ENCODE measurements at places on chromosomes 16 and 17. TPM values are rescaled to one million over a fixed set of nuclear protein-coding genes. Genes with fewer than 3 reads are reported as not detected.
A peak's percentile ranks its signal among the peaks of the same experiment; 100 is the strongest.

DNA sequence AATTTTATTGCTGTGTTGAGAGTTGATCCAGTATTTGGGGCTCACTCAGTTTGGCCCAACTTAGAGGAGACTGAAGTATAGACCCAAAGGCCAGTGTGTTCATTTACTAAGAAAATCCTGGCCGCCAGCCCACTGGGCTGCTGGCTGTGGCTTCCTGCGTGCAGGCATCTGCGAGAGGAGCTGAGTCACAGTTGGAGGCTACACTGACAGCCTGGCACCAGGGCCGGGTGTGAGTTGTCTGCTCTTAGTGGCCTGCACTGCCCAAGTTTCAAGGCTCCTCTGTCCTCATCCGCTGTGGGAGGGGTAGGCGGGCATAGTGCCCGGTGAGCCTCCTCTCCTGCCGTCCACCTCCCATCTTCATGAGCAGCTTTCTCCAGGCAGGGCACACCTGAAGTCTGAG is 54.2 kb downstream of the PLD6 start:
- peaks cover 40% of the 10 kb centered on the region for H3K4me1 ChIP-seq
- peak; percentile 57 for DNase-seq
- no peak overlapping the region for H3K4me3 ChIP-seq

CCDC78 gene
- 2.5 TPM for total RNA-seq

DNA sequence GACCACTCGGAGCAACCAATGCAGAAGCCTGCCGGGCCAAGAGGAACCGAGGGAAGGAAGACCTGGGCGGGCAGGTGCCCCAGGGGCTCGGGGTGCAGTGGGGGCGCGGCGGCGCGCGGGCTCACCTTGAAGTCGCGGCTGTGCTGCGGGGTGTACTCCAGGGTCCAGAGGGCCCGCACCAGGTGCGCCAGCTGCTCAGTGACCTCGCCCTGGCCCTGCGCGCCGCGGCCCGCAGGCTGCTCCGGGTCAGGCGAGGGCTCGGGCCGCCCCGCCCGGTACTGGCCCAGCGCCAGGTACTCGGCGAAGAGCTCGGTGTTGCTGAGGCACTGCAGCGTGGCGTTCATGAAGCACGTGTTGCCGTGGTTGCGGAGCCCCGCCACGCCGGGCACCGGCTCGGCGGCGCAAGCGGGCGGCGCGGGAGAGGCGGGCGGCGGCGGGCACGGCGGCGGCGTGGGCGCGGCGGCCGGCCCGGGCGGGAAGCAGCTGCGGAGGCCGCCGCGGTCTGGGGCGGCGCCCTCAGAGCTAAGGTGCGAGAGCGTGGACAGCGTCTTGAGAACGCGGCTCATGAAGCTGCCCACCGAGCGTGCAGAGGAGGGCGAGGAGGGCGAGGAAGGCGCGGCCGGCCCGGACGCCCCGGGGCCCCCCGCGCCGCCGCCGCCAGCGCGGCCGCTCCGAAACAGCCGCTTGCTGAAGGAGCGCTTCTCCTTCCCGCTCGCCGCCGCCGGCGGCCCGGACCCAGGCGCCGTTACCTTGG is 562 bp downstream of the USP31 start:
- peak; percentile 51 for DNase-seq
- H3K4me3 ChIP-seq, result peak overlapping the region; percentile 81
- H3K36me3 ChIP-seq, result peaks cover 3% of the 10 kb centered on the region
- peaks cover 29% of the 10 kb centered on the region for H3K4me1 ChIP-seq
- H3K27ac ChIP-seq, result peak overlapping the region; percentile 79

GRCh38 chr17:1298606-1299005 is 19.1 kb downstream of the TRARG1 start:
- H3K27me3 ChIP-seq, result peaks cover 18% of the 10 kb centered on the region
- no peak overlapping the region for H3K4me3 ChIP-seq
- H3K27ac ChIP-seq, result no peak overlapping the region
- peaks cover 40% of the 10 kb centered on the region for H3K4me1 ChIP-seq
- H3K36me3 ChIP-seq, result peaks cover 2% of the 10 kb centered on the region

GRCh38 chr17:76151896-76152454 is 10.9 kb upstream of the FOXJ1 start:
- H3K27ac ChIP-seq, result peak overlapping the region; percentile 10
- no peaks in the 10 kb centered on the region for H3K27me3 ChIP-seq
- DNase-seq, result no peak
- H3K36me3 ChIP-seq, result peaks cover 28% of the 10 kb centered on the region

DNA sequence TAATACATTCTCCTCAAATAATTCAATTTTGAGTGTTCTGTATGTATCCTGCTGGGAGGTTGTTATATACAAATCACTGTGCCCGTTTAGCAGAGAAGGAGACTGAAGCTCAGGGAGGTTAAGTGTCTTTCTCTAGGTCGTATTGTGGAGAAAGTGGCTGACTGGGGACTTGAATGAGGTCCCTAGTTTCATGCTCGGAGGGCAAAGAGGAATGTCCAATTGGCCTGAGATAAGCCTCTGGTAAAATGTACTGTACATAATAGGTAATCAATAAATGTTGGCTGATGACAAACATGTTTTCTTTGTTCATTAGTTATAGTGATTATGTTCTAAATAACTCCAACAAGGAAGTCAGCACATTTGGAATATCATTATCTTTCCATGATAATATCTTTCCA is 442.6 kb downstream of the UTP18 start:
- H3K4me3 ChIP-seq, result no peak overlapping the region
- H3K27me3 ChIP-seq, result no peaks in the 10 kb centered on the region
- H3K36me3 ChIP-seq, result no peaks in the 10 kb centered on the region
- DNase-seq, result no peak
- H3K4me1 ChIP-seq, result no peaks in the 10 kb centered on the region

DNA sequence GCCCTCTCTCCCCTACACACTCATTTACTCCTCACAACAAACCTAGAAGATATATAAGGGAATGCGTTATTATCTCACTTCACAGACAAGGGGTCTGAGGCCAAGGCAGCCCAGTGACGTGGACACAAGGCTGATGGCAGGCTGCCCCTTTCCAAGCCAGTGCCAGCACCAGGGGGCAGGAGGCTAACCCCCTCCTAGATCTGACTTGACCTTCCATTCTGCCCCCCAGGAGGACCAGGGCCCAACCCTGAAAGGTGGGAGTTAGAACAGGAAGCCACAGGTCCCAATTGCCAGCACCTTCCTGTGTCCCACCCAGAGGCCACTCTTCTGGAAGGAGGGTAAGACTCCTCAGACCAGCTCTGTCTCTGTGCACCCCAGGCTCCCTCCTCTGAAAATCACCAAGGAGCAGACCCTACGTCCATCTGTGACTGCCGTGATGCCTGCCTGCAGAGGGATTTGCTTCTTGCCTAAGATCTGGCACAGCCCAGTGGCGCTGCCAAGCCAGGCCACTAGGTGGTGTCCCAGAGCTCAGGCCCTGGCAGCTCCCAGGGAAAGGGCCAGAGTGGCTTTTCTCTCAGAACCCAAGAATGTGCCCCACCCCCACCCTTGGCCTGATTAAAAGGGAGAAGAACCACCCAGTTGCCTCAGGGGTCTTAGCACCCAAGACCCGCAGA is 42.4 kb upstream of the MRPS23 start:
- peak; percentile 85 for DNase-seq
- H3K27me3 ChIP-seq, result peaks cover 11% of the 10 kb centered on the region
- H3K36me3 ChIP-seq, result no peaks in the 10 kb centered on the region

GRCh38 chr16:89436366-89436765 is 54.0 kb downstream of the ANKRD11 start:
- DNase-seq, result no peak
- H3K27ac ChIP-seq, result no peak overlapping the region
- H3K4me3 ChIP-seq, result no peak overlapping the region
- H3K4me1 ChIP-seq, result peaks cover 70% of the 10 kb centered on the region

GRCh38 chr17:6460531-6461161 is 16.4 kb downstream of the PIMREG start:
- no peaks in the 10 kb centered on the region for H3K36me3 ChIP-seq
- no peak overlapping the region for H3K4me3 ChIP-seq
- no peak overlapping the region for H3K27ac ChIP-seq
- peaks cover 31% of the 10 kb centered on the region for H3K4me1 ChIP-seq

NOG gene
- not detected for total RNA-seq

IL17C gene
- total RNA-seq, result not detected

- H3K4me3 ChIP-seq, result no peak overlapping the region
- no peaks in the 10 kb centered on the region for H3K27me3 ChIP-seq
- peaks cover 20% of the 10 kb centered on the region for H3K4me1 ChIP-seq
These were observed 7.8 kb upstream of the RNASEK start for GRCh38 chr17:7004398-7005253.

DNA sequence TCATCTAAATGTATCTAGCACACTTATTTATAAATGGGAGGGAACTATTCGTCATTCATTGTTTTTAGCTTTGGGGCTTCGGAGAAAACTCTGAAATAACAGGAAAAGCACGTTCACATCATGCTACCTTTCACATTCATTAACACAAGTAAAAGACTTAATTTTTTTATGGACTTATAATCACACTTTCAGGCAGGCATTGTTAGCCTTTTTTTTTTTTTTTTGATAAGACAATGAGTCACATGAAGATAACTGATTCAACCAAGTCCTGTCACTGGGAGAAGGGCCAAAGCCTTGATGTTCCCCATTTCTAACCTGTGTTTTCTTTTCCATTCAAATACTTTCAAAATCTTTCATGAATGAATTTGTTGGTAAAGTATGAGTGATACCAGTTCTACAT is 631.3 kb upstream of the CA10 start:
- H3K27me3 ChIP-seq, result no peaks in the 10 kb centered on the region
- H3K27ac ChIP-seq, result no peak overlapping the region
- H3K36me3 ChIP-seq, result no peaks in the 10 kb centered on the region

DNA sequence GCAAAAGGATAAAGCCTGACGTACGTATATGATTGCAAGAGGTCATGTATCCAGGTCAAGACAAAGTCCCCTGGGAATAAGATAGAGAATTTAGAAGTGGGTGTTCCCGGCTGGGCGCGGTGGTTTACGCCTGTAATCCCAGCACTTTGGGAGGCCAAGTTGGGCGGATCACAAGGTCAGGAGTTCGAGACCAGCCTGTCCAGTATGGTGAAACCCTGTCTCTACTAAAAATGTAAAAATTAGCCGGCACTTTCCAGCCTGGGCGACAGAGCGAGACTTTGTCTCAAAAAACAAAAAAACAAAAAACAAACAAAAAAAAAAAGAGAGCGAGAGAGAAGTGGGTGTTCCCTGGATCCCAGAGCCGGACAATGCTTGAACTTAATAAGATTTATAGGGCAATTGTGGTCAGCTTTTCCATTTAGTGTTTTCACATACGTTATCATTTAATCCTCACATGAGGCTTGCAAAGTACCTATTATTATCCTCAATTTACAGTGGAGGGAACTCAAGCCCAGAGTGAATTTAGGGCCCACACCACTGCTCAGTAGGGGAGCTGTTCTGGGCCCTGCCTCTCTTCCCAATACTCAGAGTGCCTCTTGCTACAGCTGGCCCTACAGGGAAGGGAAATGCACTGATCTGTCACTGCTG is 481 bp upstream of the GLTPD2 start:
- peaks cover 2% of the 10 kb centered on the region for H3K36me3 ChIP-seq
- H3K27ac ChIP-seq, result no peak overlapping the region
- peaks cover 32% of the 10 kb centered on the region for H3K4me1 ChIP-seq
- DNase-seq, result no peak

- DNase-seq, result no peak
- no peak overlapping the region for H3K27ac ChIP-seq
- H3K27me3 ChIP-seq, result peaks cover 20% of the 10 kb centered on the region
- no peak overlapping the region for H3K4me3 ChIP-seq
These were observed 272.7 kb downstream of the MAF start for GRCh38 chr16:79327836-79328235.

- peaks cover 4% of the 10 kb centered on the region for H3K27me3 ChIP-seq
- no peak overlapping the region for H3K4me3 ChIP-seq
- no peaks in the 10 kb centered on the region for H3K4me1 ChIP-seq
- H3K27ac ChIP-seq, result no peak overlapping the region
- no peak for DNase-seq
These were observed 4.7 kb upstream of the NDEL1 start for GRCh38 chr17:8430966-8431365.

TMEM98 gene
- total RNA-seq, result 0.35 TPM

GRCh38 chr16:80680839-80681238 is 123.6 kb downstream of the CDYL2 start:
- no peaks in the 10 kb centered on the region for H3K27me3 ChIP-seq
- peaks cover 50% of the 10 kb centered on the region for H3K36me3 ChIP-seq
- peak overlapping the region; percentile 30 for H3K4me3 ChIP-seq
- DNase-seq, result no peak
- peak overlapping the region; percentile 63 for H3K27ac ChIP-seq
- peaks cover 36% of the 10 kb centered on the region for H3K4me1 ChIP-seq

GRCh38 chr17:42181851-42182207 is 887 bp upstream of the KCNH4 start:
- H3K36me3 ChIP-seq, result no peaks in the 10 kb centered on the region
- DNase-seq, result no peak
- no peak overlapping the region for H3K4me3 ChIP-seq
- peaks cover 36% of the 10 kb centered on the region for H3K27me3 ChIP-seq
- H3K4me1 ChIP-seq, result peaks cover 52% of the 10 kb centered on the region
- H3K27ac ChIP-seq, result no peak overlapping the region

GRCh38 chr17:68707031-68707430 is 105.9 kb upstream of the FAM20A start:
- no peaks in the 10 kb centered on the region for H3K4me1 ChIP-seq
- H3K4me3 ChIP-seq, result no peak overlapping the region
- peaks cover 9% of the 10 kb centered on the region for H3K27me3 ChIP-seq

AGRP gene
- not detected for total RNA-seq

DNA sequence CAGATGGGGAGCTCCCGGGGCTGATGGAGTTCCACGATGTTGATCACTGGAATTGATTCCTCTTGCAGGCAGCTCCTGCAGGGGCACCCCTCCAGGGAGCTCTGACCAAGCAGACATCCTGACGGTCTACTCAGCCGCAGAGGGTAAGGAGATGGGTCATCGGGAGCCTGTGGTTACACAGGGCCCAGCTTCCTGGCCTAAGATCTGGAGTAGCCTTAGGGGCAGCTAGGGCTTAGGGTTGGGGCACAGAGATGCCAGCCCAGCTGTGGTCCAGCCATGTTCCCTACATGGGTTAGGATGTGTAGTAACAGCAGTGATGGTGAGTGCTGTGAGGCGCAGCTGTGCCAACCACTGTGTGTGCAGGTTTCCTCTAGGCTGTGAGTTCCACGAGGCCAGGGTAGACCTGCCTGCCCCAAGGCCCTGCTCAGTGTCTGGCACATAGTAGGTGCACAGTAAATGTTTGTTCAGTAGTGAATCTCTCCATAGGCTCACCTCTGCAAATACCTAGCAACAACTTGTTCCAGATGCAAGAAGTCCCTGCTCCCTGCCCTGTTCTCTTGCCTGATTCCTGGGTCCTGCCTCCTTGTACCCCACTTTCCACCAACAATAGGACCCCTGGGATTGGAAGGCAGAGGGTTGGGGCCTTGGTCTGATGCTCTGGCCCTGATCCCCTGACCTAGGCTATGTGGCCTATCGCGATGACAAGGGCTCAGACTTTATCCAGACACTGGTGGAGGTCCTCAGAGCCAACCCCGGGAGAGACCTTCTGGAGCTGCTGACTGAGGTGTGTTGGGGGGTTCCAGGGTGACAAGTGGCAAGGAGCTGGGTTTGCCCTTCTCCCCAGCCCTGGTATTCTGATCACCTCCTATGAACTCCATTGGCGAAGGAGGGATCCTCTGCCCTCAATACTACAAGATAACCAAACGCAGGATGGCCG is 13.7 kb downstream of the ZNF213 start:
- peaks cover 15% of the 10 kb centered on the region for H3K27me3 ChIP-seq
- H3K27ac ChIP-seq, result peak overlapping the region; percentile 15
- peaks cover 25% of the 10 kb centered on the region for H3K4me1 ChIP-seq
- H3K36me3 ChIP-seq, result no peaks in the 10 kb centered on the region
- H3K4me3 ChIP-seq, result peak overlapping the region; percentile 82
- no peak for DNase-seq

GRCh38 chr17:3506054-3506453 is 30.3 kb downstream of the ASPA start:
- no peak for DNase-seq
- H3K4me3 ChIP-seq, result no peak overlapping the region
- H3K27me3 ChIP-seq, result peaks cover 7% of the 10 kb centered on the region
- no peaks in the 10 kb centered on the region for H3K4me1 ChIP-seq
- H3K27ac ChIP-seq, result no peak overlapping the region
